Kidney glomerular epithelial cell (primary cell): ENCODE measurements at places on chromosomes 12 and 14.

DNA sequence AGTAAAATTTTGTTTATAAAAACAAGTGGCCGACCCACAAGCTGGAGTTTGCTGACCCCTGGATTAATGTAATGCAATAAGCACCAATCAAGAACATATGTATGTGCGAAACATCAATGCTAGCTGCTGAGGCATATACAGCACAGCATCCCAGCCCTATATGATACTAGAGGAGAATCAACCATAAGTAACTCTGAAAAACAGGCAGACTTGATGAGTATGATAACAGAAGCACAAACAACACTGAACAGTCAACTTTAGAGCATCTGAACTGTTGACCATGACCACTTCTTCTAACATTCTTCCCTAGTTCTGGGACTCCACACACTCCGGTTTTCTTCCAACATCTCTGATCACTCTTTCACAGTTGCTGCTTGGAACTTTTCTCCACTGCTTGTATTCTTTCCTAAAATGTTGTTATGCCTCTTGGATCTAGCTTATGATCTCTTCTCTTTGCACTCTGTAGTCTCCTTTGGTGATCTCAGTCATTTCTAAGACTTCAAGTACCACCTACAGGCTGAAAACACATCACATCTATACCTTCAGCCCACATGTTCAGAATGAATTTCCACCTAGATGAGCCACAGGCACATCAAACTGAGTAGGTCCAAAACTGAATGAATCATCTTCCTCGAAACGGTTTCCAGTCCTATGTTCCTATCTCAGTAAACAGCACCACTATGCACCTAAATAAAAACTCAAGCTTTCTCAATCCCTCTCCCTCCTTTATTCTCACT lies 57.2 kb downstream of the STXBP6 start:
- no peak for DNase-seq

- DNase-seq, result no peak
Measured at GRCh38 chr12:80714055-80714454, 2.7 kb upstream of the MYF5 start.

- DNase-seq, result no peak
Measured at GRCh38 chr12:84741692-84742091, 170.9 kb downstream of the SLC6A15 start.

DNA sequence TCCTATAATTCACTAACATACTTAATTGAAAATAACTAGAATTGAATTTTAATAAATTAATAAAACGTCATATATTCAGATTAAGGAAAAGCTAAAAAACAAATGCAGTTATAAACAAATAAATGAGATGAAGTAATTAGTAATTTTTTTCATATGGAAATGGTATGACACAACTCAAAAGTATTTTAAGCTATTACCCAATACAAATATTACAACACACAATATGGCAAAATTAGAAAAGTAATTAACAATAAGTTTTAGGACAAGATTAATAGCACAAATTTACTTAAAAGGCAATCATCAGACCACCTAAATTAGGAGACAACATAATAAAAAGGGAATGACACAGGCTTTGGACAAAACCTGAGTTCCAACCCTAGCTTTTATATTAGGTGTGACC lies 81.7 kb downstream of the EEA1 start:
- DNase-seq, result no peak

DNA sequence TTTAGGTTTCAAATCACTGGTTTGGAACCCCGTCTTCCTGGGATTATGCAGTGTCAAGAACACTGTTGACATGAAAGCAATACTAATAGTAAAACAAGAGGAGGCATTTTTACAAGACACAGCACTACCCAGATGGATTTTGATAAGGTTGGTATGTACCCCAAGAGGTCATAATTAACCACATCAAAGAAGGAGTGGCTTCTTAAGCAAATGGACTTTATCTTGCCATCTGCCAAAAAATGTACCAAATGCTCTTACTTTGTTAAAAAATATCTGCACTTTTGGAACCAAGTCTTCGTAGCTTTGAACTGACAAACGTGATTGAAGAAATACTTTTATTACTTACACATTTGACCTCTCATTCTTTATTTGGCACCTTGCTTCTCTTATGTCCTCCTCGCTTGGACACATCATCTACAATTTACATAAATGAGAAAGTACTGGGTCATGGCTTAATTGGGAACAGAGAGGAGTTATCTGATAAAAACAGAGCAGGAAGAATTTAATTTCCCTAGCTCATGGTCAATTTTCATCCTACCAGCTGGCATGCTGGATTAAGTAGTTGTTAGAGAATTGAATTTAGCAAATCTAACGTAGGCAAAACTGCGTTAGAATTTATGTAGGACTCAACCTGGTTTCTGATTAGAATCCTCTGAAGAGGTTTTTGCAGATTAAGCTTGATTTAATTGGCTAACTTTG lies 54.5 kb upstream of the PRICKLE1 start:
- DNase-seq, result no peak

- DNase-seq, result no peak
Measured at GRCh38 chr14:95316821-95317220, 2.9 kb downstream of the CLMN start.

DNA sequence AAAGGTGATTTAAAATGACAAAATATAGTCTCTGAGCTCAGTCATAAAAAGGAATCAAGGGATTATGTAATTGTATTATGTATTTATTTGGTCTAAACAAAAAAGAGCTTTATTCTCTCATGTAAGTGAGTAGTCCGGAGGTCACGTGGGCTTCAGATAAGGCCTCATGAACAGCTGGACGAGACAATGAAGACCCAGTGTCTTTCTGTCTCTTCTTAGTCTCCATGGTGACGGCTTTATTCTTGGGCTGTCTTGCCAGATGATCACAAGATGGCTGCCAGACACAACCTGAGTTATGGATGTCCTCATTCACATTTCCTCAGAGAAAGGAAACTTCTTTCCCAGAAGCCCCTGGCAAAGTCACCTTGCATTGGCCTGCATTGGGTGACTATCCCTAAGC lies 98.6 kb downstream of the ARF6 start:
- no peak for DNase-seq

DNA sequence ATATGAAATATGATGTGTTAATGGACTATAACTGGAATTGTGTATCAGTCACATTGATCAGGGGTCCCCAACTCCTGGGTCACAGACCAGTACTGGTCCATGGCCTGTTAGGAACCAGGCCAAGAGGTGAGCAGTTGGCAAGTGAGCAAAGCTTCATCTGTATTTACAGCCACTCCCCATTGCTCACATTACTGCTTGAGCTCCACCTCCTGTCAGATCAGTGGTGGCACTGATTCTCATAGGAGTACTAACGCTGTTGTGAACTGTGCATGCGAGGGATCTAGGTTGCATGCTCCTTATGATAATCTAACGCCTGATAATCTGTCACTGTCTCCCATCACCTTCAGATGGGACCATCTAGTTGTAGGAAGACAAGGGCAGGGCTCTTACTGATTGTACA lies 72.3 kb downstream of the CDK17 start:
- no peak for DNase-seq

- DNase-seq, result no peak
Measured at GRCh38 chr14:101962503-101962874, 1.9 kb upstream of the DYNC1H1 start.

GRCh38 chr14:92677087-92677668 lies 71.2 kb downstream of the LGMN start:
- no peak for DNase-seq

GRCh38 chr14:94764573-94764972 lies 5.3 kb downstream of the GSC start:
- no peak for DNase-seq

DNA sequence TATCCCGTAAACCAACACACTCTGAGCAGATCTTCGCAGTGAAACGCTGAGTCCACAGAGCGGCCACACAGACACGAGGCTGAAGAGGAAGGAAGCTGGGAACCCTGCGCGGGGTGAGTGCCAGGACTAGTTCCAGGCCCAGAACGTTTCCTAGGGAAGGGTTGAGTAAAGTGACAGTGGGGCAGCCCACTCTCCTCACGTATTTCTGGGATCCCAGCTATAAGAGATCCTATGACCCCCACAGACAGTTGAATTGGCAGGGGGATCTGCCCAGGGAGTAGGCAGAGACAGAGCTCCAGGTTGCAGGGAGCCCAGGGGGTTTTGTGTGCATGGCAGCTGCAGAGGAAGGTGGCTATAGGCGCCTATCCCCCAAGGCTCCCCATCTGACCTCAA lies 51.1 kb downstream of the GTF2A1 start:
- peak; percentile 14 for DNase-seq

GRCh38 chr12:15546102-15546701 lies 223.9 kb downstream of the PTPRO start:
- DNase-seq, result no peak

DNA sequence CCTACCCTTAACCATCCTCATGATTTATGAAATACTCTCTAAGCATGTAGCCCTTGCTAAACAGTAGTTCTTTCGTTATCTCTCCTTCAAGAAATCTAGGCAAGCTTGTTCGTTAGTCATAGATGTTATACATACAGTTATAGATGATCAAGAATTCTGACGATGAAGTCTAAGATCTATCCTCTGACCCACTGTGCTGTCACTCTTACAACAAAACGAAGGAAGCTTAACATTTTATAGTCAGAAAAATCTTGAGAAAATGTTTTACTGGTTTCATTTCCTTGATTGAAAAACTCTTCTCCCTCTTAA lies 68.9 kb downstream of the SPPL3 start:
- DNase-seq, result no peak

GRCh38 chr12:93500667-93501066 lies 33.4 kb downstream of the MRPL42 start:
- no peak for DNase-seq

- no peak for DNase-seq
Measured at GRCh38 chr14:102505000-102505619, 4.5 kb downstream of the ANKRD9 start.

DNA sequence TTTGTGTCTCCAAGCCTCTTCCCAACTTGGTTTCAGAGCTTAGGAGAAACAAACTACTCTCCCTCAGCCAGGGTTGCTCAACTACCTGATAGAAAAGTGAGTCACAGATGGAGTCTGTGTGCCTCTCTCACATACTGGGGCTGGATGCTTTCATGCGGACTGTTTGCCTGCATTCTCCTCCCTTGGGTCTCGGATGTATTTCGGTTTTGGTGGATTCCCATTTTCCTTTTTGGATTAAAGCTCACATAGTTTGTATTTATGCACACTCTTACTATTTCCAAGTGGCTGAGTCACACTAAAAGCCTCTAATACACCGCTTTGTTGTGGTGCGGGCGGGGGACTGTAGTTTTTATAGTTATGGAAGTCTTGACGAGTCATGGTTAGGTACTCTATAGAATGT lies 505.4 kb downstream of the LRFN5 start:
- DNase-seq, result no peak

DNA sequence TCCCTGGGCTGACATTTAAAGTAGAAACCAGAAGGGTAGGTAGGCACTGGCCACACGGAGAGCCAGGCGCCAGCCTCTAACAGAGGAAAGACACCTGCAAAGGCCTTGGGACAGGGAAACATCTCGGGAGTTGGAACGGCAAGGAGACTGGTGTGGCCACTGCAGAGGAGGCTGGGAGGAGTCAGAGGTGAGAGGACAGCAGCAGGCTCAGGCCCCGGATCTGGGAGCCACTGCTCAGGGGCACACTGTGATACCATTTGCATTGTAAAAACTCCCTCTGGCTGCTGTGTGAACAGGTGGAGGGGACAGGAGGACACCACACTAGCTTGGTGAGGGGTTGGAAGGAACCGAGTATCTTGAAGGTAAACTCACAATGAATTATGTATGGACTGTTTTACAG lies 2.7 kb downstream of the ANHX start:
- DNase-seq, result no peak

- DNase-seq, result no peak
Measured at GRCh38 chr12:124508381-124509079, 58.9 kb downstream of the NCOR2 start.

GRCh38 chr12:46200551-46200950 lies 68.3 kb downstream of the SLC38A1 start:
- no peak for DNase-seq

DNA sequence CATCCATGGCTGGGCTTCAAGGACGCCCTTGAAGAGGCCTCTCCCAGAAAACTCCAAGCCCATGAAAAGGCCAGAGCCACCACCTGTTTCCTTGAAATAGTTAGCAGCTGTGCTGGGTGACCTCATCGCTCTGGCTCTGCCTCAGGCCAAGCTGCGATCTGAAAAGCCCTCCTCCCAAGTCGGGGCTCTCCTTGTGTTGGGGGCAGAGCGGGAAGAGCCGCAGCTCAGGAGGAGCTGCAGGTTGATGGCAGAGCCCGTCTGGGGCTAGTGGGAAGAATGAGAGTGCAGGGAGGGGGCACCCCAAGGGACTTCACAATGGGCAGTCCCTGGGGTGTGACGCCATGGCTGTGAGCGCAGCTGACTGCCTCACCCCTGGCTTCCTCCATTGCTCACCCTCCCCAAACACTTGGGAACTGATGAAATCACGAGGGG lies 50.0 kb upstream of the STON2 start:
- DNase-seq, result no peak

- no peak for DNase-seq
Measured at GRCh38 chr14:37588667-37588955, 6.4 kb downstream of the FOXA1 start.

GRCh38 chr12:102824218-102824835 lies 92.7 kb downstream of the PAH start:
- DNase-seq, result peak; percentile 46

- no peak for DNase-seq
Measured at GRCh38 chr12:7439579-7440505, 4.1 kb downstream of the CD163L1 start.

- DNase-seq, result peak; percentile 26
Measured at GRCh38 chr14:95104911-95105310, 52.4 kb downstream of the DICER1 start.

DNA sequence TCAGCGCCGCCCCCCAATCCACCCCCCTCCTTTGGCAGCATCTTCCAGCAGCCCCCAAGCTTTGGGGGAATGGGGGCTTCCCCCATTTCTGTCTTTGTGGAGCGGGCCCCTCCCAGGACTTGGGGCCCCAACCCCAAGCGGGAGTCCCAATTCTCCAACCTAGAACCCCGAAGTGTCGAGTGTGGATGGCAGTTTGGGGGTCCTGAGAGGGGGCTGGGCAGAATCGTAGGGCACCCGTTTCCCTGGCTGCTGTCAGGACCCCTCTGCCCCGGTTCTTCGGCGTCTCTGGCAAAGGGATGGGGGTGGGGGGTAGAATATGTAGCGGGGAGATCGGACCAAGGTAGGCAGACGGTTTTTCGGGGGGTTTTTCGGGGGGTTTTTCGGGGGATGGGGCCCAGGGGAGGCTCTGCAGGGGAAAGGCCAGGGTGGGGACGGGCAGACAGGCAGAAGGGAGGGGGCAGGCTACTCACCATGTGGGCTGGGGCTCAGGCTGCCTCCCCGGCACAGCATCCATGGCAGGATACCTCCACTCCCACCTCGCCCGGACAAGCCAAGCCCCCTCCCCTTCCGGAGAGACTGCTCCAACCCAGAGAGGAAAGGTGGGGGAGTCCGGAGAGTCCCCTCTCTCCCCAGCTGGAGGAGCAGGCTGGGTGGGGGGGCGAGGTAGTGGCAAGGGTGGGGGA lies 739 bp downstream of the JPH4 start:
- no peak for DNase-seq

GRCh38 chr12:116591855-116592637 lies 32.9 kb downstream of the MAP1LC3B2 start:
- DNase-seq, result peak; percentile 13

- DNase-seq, result no peak
Measured at GRCh38 chr12:82146740-82147139, 211.4 kb downstream of the CCDC59 start.

- DNase-seq, result no peak
Measured at GRCh38 chr14:106843386-106843785, 1317.0 kb downstream of the TMEM121 start.
